A549 treated with RU486 at 1 μM for 4 hours (cell line): ENCODE measurements at places on chromosomes 4 and X. TPM values are rescaled to one million over a fixed set of nuclear protein-coding genes. Genes with fewer than 3 reads are reported as not detected.

The DNAAF6 gene
- total RNA-seq, result not detected in 5 replicates

The PCSK1N gene
- 21.2 to 60.8 TPM (median 51.8 TPM) in 5 replicates for total RNA-seq

The KIT gene
- total RNA-seq, result not detected in 5 replicates

The MAGEA2B gene
- total RNA-seq, result 0.23 TPM in 1 of 5 replicates, not detected in the others

The GATA1 gene
- not detected in 5 replicates for total RNA-seq

The CDS1 gene
- 0.62 to 0.84 TPM (median 0.72 TPM) in 5 replicates for total RNA-seq

The GAGE1 gene
- not detected in 5 replicates for total RNA-seq

The EMCN gene
- total RNA-seq, result not detected in 5 replicates

The MTNR1A gene
- 0.21 to 0.64 TPM (median 0.31 TPM) in 5 replicates for total RNA-seq

The THOC2 gene
- total RNA-seq, result 29.8 to 42.1 TPM (median 36.4 TPM) in 5 replicates

The MGAT4D gene
- not detected in 5 replicates for total RNA-seq
